ENCODE measurements at places on chromosomes 7 and 10.

DNA sequence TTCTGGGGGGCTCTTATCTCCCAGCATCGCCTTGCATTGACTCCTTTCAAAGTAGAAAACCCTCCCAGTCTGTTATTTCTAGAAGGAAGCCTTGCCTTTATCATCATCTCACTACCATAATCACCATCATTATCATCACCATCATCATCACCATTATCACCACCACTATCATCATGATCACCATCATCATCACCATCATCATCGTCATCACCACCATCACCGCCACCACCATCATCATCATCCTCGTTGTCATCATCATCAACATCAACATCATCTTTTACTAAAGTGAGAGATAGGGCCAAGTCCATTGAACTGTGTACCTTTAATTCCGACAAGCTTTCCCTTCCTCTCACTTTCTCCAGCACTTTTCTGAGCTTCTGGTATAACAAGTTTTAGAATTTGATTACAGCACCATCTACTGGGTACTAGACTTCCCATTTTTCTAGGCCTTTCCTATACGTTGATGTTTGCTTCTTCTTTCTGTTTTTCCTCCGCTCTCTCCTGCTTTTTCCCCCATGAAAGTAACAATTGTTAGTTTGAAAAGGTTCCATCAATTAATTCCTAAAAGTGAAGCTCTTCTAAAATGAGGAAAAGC, 226.4 kb downstream of the BUB3 start:
- DNase-seq, result peak; percentile 90

DNA sequence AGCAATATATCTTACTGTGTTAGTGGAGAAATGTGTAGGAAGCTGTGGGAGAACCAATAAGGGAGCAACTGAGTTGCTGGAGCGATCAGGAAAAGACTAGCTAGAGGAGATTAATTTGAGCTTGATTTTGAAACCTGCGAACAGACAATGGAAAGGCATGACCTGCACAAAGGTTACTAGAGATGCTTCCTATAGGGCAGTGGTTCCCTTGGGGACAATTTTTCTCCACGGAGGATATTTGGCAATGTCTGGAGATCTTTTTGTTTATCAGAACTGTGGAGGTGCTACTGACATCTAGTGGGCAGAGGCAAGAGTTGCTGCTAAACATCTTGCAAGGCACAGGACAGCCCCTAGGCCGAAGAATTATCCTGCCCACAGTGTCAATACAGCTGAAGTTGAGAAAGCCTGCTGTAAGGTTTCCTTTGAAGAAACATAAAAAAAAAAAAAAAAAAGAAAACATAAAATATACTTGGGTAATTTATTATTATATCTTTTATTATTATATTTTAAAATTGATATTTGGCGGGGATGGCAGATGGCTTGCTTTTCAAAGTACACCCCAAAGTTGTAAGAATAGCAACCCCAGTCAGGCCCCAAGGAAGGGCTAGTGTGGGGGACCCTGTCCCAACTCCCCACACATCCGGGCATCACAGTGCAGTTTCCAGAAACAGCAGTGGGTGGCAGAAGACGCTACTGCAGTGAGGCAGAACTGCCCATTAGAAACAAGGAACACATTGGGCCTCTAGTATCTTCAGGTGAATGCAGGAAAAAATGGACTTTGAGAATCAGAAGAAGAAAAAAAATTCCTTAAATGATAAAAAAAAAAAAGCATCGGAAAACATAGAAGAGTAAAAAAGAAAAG, 481.6 kb downstream of the SH2D4B start:
- peak; percentile 86 for DNase-seq

DNA sequence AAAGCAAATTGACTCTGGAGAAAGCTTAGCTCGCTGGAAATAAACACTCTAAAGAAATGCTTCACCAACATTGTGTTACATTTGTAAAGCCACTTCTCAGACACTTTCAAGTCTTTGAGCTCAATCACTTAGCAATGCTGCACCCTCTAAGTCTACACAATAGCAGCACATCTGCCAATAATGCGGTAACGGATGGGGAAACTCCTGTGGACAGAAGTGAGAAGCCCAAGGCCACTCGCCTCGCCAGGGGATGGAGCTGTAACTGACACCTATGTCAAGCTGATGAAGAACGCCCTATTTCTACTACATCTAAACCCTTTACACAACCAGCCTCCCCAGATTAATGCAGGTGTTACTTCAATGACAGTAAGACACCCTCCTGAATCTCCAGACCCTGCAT, 167.7 kb downstream of the SFMBT2 start:
- no peak for DNase-seq

- no peak for DNase-seq
These were observed 50.2 kb downstream of the CAMK2B start for GRCh38 chr7:44275146-44275545.

- DNase-seq, result no peak
These were observed 49.0 kb upstream of the YAE1 start for GRCh38 chr7:39517240-39517639.

- no peak for DNase-seq
These were observed 72.0 kb upstream of the VKORC1L1 start for GRCh38 chr7:65800890-65801341.

- DNase-seq, result no peak
These were observed 28.7 kb downstream of the PRSS2 start for GRCh38 chr7:142799437-142799835.

- peak; percentile 56 for DNase-seq
These were observed 1.2 kb downstream of the CYREN start for GRCh38 chr7:135169141-135169963.

- DNase-seq, result no peak
These were observed 7.1 kb downstream of the GUSB start for GRCh38 chr7:65974876-65975275.

Data from Kasumi-1 (cell line).